NCI-H2081 treated with DMSO at 0.1 percent for 48 hours (cell line): ENCODE measurements at places on chromosomes 3 and 15.

- no peak for DNase-seq
Measured at GRCh38 chr3:10962481-10963036, 30.0 kb upstream of the SLC6A1 start.

DNA sequence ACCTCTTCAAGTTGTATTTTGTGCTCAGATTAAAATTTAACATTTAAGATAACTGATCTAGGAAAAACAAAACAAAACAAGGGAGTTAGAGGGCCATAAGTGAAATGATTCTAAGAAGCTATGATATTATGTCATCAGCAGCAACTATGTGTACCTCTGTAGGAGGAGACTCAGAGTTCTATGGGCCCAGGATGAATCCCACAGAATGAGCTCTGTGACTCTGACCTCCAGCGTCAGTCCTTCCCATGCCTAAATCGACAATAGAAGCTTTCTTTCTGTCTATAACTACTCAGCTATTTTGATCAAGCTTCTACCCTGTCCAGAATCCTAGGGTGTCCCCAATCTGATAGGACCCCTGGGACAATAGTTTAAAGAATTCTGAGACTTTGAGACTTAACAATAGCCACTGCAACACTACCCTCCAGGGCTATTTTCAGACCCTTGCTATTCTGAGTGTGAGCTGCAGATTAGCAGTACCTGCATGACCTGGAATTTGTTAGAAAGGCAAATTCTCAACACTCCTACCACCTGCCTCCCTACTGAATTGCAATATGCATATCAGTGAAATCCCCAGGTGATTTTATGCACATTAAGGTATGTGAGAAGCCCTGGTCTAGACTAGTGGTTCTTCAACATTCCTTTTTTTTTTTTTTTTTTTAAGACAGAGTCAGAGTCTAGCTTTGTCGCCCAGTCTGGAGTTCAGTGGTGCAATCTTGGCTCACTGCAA lies 66.7 kb downstream of the ARHGAP31 start:
- no peak for DNase-seq

GRCh38 chr3:54771050-54771449 lies 156.8 kb downstream of the LRTM1 start:
- DNase-seq, result no peak

DNA sequence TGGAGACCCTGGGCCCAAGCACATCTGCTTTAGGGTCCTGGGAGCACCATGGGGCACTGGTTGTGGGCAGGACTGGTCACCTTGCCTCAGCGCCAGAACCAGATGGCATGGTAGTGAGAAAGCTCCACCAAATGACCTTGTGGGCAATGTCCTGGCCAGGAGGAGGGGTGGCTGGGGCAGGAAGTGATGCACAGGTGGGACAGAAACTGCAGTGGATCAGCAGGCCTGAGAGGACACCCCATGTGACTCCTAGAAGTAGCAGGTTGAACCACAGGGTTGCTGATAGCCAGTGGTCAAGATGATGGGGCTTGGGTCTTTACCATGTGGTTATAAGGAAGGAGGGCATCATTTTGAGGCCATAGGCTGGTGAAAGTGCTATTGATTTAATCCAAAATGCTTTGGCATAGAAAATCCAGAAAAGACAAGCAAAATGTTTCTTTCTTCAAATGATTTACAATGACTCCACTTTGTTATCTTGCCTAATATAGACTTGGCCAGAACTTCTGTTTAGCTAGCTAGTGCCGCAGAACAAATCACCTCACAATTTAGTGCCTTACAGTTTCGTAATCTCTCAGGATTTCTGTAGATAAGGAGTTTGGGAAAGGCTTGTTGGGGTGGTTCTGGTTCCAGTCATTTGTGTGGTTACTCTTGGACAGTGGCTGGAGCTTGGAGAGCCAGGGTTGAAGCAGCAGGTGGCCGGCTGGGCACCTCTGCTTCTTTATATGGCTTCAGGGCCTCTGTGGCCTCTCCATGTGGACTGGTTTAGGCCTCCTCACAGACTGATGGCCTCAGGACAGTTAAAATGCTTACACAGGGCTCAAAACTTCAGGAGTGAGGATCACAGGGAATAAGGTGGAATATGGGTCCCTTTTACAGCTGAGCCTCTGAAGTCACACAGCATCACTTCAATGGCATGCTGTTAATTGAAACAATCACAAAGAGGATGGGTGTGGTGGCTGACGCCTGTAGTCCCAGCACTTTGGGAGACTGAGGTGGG lies 27.5 kb downstream of the TMEM158 start:
- no peak for DNase-seq

GRCh38 chr3:122356402-122356801 lies 26.6 kb downstream of the MIX23 start:
- no peak for DNase-seq

DNA sequence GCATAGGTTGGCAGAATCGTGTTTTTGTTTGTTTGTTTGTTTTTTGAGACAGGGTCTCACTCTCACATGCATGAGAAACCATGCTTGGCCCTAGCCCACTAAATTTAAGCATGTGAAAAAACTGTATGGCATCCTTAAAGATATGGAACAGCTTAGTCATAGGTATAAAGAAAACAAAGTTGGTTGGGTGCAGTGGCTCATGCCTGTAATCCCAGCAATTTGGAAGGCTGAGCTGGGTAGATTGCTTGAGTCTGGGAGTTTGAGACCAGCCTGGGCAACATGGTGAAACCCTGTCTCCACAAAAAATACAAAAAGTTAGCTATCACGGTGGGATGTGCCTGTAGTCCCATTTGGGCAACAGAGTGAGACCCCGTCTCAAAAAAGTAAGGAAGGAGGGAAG lies 25.2 kb downstream of the EXD1 start:
- DNase-seq, result no peak

DNA sequence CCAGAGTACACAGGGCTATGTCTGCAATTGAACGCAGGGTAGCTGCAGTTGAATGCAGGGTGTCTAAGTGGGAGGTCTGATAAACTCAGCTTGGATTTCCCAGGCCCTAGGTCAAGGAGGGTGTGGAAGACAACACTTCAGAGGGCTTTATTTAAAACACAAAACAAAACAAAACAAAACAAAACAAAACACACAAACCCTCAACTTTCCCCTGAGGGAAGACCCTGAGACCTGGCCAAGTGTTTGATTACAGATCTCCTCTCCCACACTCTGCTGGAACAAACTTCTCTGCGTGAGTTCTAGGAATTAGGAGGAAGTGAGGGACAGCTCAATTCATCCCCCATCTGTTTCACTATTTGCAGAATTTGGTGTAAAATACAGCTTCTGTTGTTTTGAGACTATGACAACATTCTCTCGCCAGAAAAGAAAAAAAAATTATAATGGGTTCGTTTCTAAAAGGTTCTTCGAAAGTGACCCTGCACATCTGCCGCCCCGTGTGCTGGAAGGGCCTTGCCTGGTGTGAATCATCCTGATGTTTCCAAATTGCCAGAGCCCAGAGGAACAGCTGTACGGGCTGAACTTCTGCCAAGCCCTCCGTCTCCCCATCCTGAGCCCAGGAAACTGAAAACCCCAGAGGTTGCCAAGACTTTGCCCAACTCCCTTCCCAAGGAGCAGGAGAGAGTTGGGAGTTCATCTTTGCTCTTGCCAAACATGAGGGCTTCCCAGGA lies 73.3 kb upstream of the RAD18 start:
- no peak for DNase-seq

GRCh38 chr15:30791239-30792175 lies 112.2 kb upstream of the FAN1 start:
- no peak for DNase-seq

DNA sequence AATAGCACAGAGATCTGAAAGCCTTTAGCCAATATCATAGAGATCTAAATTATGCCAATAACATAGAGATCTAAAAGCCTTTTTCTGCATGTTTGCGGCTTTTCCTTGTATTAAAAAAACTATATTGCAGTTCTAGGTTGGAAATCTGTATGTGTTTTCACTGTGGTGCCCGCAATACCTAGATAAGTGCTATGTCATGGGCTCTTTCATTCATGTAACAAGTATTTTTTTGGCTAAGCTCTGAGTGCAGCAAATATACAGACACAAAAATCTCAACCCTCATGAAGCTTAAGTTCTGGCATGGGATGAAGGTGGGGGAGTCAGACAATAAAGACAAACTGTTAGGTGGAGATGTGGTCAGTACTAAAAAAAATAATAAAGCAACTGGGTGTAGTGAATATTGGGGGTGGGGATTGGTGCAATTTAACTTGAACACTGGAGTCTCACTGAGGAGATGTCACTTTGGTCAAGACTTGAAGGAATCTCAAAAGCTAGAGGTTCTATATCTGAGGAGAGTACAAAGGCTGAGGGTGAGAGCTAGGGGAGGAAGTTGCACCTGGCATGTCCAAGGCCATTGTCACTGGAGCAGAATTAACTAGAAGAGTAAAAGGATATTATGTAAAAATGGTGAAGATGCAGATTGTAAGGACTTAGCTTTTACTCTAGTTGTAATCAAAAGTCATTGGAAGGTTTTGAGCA lies 973 bp downstream of the BUB1B start:
- no peak for DNase-seq

DNA sequence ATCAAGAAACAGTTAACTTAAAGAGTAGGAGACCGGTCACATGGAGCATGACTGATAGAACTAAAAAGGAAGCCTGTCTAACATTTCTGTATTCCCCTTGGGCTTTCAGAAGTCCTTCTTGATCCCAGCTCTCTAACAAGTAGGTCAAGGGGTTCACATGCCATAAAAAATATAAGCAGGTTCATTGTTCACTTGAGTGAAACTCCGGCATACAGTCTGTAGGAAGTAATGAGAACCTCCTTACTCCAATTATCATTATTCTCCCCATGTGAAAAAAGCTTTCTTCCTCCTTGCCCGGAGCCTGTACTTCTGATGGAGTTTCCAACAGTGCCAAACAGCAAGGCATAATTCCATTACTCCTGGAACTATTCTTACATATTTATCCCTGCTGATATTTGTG lies 242.8 kb upstream of the CNTN4 start:
- DNase-seq, result no peak

DNA sequence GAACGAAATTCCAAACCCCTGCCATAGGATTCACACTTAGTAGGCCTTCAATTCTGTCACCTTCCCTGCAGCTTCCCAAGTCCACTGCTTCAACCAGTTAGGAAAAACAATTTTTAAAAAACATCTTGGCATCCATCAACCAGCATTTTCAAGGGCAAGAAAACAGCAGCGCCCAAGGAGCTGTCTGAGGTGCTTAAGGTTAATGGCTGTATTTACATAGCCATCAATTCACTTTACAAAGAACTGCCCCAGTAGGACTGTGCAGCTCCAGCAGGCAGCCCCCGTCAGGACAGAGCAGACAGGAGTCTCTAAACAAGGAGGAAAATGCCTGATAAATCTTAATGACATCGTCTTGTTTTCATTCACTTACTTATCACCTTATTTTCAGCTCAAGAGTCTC lies 13.3 kb downstream of the TAFA4 start:
- DNase-seq, result no peak

DNA sequence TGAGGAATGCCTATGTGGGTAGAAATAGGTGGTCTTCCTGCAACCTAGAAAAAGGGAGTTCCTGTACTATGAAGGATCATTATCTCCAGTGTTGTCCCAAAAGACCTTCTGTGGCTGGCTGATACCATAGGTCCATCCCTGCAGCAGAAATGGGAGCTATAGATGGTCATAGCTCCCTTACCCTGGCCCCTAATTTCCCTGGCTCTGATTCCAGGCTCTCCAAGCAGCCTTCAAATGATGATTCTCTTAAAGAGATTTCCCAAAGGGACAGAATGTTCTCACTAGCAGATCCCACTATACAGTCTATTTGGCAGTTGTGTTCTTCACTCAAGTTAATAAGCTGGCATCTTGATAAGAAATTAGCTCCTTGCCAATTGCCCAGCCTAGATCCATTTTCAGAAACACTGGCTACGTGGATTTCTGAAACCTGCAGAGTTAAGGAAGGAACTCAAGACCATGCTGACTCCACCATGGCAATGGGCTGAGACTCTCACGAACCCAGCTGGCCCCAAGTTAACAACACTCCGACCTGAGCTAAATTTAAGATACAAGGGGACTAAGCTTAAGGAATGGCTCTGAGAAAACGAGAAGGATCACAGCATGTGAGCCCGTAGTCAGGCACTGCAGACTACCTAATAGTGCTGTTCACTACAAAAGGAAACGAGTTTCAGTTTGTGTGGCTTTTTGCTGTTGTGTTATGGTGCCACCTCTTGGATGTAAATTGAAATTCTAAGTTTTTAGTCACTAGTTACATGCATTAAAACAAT lies 11.4 kb downstream of the C15orf40 start:
- DNase-seq, result peak; percentile 9

GRCh38 chr15:77569729-77570125 lies 63.0 kb downstream of the LINGO1 start:
- no peak for DNase-seq

DNA sequence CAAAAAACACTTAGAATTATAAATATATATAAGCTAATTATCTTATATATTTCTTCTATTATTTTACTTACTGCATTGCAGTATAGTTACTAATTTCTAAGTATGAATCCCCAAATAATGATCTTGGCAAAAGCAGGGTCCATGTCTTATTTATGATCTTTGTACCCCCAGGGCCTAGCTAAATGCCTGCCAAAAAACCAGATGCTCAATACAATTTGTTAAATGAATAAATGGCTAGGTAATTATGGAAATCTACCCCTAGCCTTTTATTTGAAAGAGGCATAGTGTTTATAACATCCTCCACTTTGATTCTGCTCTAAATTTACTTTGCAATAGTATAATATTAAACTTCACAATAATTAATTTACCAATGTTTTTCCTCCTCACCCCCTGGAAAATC lies 69.5 kb downstream of the CSNK1G1 start:
- no peak for DNase-seq

GRCh38 chr15:101558221-101558941 lies 68.9 kb upstream of the PCSK6 start:
- DNase-seq, result no peak

GRCh38 chr3:143775459-143775858 lies 72.8 kb downstream of the SLC9A9 start:
- peak; percentile 90 for DNase-seq

GRCh38 chr3:153553605-153553945 lies 391.5 kb downstream of the RAP2B start:
- no peak for DNase-seq

- no peak for DNase-seq
Measured at GRCh38 chr3:113560831-113561623, 28.7 kb downstream of the SIDT1 start.

DNA sequence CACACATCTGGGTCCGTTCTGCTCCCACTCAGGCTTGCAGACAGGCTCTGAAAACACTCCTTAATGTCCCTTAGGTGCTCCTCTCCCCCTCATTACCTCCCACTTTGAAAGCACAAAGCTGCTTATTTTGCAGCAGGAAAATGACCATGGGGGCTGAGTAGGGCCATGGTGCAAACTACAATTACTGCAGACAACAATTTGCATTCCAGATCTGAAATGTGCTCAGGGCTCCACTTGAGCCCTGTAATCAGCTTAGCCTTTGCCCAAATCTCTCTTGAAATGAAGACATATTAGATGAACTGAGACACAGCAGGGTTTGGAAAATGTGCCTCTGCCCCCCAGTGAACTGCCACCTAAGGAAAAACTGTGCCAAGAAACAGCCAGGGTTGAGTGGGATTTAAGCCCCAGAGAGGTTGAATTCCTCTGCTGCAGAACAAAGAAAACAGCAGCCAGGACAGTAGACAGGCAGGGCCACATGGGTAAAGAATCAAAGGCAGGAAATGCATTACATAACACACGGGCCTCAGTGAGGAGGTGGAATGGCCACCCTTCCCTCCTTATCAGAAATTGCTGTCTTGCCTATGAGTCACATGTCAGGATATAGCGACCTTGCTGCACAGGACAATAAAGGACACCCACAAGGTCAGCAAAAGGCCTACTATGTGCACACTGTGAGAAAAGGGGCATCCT lies 126.8 kb upstream of the ARHGEF3 start:
- no peak for DNase-seq
